ENCODE measurements at places on chromosomes 12 and 14.

DNA sequence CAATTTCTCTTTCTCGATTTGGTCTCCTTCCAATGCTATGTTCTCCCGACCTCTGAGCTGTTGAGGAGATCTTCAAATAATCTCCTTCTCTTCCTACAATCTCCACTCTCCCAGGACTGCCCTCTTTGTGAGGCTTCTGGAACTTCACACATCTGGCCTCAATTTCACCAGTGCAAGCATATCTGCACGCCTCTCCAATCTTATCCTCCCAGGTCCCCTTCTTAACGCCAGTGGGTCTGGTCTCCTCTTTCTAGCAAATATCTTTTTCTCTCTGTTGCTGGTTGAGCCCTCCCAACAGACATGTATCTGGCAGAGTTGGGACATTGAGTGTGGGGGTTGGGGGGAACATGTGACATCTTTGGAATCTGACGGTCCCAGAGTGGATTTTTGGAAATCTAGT lies 17.9 kb downstream of the RTL1 start:
- no peak for DNase-seq

- DNase-seq: no peak
These were observed 404.5 kb downstream of the BCAT1 start for GRCh38 chr12:24544368-24544767.

DNA sequence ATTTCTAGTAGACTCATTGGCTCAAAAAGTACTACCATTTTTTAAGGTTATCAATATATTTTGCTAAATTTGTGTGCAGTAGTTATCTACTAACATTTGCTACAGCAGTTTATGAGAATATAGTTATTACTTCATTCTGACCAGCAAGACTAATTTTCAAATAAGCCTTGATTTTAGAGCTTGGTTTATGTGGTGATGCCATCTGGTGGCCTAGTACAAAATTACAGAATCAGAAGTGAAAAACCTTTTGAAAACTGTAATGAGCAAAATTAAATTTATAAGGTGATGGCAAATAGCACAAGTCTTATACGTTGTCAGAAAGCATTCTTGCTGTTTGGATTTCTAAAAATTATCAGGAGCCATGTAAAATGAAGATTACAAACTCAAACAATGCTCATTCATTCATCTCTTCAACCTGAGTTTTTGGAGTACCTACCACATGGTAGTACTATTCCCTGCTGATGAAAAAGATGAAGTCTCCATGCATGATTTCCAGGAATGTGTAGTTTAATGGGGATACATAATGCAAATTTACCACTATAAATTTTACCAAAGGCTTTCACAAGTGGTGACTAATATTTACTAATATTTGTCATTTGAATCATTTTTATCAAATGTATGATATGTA lies 51.0 kb downstream of the MAGOHB start:
- peak; percentile 31 for DNase-seq

- no peak for DNase-seq
These were observed 14.8 kb downstream of the IRAK3 start for GRCh38 chr12:66203820-66204219.

GRCh38 chr14:103694572-103695026 lies 20.7 kb downstream of the XRCC3 start:
- no peak for DNase-seq

- no peak for DNase-seq
These were observed 34.3 kb downstream of the SERPINA3 start for GRCh38 chr14:94646481-94646880.

GRCh38 chr12:113240395-113240794 lies 19.1 kb downstream of the TPCN1 start:
- DNase-seq: no peak

GRCh38 chr12:41663598-41664265 lies 475.6 kb downstream of the PDZRN4 start:
- no peak for DNase-seq

GRCh38 chr12:130425698-130426245 lies 88.1 kb downstream of the PIWIL1 start:
- DNase-seq: no peak

DNA sequence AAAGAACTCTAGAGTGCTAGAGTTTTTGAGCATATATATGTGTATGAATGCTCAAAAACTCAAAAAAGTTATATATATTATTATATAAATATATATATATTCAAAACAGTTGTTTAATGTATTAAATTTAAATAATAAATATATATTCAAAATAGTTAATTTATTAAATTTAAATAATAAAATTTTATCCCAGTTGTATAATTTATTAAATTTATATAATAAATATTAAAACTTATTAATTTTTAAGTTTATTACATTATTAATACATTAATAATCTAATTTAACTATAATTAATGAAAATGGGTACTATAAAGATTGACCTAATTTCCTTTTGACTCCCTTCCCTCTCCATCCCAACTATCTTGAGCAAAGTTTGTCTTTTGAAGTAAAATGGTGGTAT lies 97.8 kb downstream of the RERG start:
- DNase-seq: no peak
